ENCODE measurements at places on chromosomes 12 and 14.

- DNase-seq, result no peak
These were observed 147.7 kb downstream of the CALM1 start for GRCh38 chr14:90544566-90544965.

DNA sequence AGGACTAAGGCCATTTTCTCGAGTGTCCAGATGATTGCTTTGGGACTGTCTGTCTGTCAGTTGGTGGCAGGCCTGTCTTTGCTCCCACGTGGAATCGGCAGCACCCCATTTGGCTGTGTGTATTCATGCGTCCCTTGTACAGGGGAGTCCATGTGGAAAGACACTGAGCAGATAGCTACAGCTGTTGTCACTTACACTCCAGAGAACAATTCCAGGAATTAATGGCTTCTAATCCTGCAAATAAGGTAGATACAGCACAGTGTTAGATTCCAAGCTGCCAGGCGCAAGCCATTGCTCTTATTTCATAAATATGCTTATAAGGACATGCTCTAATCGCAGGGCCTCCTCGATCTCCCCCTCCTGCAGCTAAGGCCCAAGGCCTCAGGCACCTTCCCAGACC, 208.8 kb downstream of the VRK1 start:
- no peak for DNase-seq

DNA sequence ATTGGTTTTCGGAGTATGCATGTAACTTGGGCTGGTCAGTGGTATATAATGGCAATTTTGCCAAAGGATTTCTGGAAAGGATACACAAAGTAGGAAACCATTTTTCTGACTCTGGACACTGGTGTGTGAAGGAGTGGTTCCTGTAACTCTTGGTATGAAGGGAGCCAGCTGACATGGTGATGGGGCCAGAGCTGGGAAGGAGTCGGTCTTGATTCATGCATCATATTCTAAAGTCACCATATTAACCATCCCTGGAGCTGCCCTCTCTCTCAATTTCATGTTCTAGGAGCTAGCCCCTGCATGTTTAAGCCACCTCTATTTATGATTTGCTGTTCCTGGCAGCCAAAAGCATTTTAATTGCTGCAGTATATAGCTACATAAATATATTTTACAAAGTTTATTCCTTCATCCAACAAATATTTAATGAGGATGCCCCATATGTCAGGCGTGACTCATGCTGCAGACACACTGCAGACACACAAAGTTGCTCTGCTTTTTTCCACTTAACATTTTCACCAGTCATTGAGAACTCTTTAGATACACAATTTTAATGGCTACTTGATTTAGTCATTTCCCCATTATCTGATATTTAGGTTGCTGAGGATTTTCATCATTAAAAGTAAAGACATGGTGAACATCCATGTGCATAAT, 78.7 kb upstream of the PSMC1 start:
- no peak for DNase-seq

DNA sequence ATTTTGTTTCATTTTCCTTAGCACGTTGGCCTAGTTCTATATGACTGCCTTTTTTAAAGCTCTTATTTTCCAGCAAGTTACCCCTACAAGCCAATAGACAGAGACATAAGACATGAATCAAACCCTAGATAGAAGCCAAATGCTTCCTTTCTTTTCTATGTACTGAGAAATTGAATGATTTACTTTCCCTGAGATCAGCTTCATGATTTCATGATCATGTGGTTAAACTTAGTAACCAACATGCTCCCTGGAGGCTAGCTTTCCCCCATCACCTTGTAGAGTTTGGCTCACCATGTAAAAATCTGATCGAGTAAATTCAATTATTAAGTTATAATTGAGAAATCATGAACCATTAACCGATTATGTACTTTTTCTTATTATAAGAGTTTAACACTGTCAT, 148.1 kb upstream of the LRIG3 start:
- no peak for DNase-seq

GRCh38 chr12:76813265-76813664, 49.4 kb downstream of the ZDHHC17 start:
- DNase-seq, result no peak

- peak; percentile 49 for DNase-seq
These were observed 8.4 kb downstream of the PAPLN start for GRCh38 chr14:73245480-73246325.

DNA sequence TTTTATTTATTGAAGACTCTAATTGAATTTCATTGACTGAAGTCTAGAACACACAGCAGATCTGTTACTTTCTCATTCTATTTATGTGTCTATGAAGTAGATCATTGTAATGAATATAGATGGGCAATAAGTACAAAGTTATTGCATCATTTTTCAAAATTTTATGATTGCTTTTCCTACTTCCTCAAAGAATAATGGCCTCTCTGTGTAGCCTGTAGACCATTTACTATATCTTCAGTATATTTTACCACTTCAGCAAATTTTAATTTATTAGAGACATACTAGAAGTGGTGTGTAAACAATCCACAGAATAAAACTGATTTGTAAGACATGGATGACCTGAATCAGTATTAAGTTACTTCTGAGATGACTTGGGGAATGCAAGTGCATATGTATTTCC, 291.7 kb upstream of the FAR2 start:
- no peak for DNase-seq

GRCh38 chr12:53418221-53418620, 5.4 kb upstream of the AMHR2 start:
- no peak for DNase-seq

DNA sequence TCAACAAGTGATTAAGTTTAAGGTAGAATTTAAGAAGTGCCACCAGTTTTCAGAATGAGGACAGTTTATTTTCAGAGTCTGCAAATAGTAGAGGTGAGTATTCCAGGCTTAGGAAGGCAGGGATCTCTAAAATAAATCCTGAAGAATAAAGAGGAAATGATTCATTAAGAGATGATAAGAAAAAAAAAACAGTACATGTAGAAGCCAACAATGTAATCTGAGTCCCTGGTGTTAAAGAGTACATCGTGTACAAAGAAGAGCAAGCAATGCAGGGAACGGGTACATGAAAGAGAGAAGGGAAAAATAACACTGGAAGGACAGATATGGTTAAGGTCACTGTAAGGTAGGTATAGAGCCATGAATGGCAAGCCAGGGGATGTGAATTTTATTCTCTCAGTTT, 95.2 kb upstream of the FOXG1 start:
- no peak for DNase-seq

DNA sequence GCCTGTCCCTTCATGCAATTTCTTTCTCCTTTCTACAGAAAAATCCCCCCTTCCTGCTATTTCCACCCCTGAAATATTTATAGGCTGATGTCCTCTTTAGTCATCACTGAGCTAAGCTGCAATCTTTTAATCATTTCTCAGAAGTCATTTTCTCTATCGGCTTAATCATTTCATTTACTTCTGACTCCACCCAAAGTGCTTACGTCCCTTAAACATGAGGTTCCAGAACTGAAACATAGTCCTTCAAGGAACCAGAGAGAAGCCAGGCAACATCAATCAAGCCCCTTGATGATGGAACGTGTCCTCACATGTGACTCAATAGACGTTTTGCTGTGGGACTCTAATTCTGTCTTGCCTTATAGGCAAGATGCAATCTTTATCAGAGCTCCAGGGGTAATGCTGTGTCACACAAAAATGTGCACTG, 148.7 kb upstream of the KRR1 start:
- no peak for DNase-seq

DNA sequence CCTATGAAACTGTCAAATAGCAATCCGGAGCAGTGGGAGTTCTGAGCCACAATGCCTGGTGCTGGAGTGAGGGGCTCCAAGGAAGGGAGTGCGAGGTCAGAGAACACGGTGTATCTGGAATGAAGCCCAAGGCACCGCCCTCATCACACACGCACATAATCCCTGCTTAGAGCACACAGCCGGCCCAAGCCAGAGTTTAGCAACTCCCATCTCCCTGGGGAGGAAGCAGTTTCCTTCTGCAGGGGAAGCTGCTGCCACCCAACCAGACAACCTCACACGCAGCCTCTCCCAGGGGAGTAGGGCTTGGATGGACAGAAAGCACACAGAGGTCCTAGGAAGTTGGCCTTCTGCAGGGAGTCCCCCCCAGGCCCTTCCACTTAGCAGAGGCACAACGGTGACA, 31.3 kb downstream of the ACTN1 start:
- no peak for DNase-seq

- DNase-seq, result no peak
These were observed 5.5 kb upstream of the ITPK1 start for GRCh38 chr14:93121030-93121834.

DNA sequence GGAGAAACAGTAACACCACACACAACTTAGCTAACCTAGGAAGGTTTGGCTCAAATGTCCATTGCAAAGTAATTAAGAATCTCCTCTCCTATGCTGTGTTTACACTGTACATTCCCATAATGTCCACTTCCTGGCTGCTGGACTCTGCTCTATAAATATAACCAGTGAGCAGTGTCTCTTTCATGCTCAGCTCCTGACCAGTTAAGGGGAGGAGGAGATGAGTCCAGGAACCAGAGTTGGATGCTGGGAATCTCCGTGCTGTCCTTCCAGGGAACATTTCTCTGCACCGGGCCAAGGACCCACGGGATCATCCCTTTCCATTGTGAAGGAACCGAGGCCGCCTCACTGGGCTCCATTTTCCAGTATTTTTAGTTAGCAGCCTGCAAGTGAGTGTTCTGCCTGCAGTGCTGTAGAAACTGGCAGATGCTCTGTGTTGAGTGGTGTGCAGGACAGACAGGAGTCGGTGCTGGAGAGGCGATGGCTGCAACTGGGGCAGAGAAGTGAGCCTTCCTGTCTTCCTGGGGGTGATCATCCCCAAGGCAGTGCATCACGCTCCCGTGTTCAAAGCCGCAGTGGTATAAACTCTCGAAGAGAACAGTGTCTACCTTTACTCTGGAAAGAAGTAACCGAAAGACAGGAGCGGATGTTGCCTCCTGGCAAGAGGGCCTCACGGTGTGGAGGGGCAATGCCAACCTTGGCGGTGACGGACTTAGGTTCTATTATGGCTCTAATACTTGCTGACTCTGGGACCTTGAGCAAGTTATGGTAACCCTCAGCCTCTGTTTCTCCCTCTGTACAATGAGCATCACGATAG, 195.5 kb downstream of the CACNA1C start:
- DNase-seq, result no peak

DNA sequence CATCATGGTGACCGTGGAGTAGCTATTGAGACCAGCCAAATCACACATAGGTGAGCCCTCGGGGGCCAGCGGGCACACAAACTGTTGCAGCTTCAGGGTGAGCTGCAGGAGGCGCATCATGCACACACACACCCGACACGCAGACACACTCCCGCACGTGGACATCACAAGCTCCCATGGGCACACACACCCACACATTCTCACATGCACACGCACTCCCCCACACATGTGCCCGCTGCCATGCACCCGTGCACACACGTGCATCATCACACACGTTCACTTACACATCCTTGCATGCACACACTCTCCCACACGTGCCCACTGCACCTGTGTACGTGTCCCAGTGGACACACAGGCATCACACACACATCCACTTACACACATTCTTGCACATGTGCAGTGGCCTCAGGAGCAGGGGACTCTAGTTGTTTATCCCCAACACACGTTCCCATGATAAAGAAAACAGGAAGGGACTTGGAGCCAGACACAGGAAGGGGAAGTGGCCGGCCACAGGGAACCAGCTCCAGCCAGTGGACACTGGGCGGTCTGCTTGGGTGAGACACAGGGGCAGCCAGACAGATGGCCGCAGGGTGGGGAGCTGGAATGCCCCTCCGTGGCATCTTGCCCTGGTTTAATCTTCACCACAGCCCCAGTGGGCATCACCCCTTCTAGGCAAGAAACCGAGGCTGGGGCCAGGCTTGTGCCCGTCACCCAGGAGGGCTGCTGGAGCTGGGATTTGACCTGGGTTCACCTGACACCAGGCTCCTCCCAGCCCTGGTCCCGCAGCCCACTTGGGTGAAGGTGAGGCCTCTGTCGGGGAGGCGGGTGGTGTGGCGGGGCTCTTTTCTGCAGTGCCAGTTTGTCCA, 49.7 kb downstream of the CYP46A1 start:
- DNase-seq, result no peak

GRCh38 chr14:21106176-21106497, 5.3 kb downstream of the TMEM253 start:
- DNase-seq, result no peak

DNA sequence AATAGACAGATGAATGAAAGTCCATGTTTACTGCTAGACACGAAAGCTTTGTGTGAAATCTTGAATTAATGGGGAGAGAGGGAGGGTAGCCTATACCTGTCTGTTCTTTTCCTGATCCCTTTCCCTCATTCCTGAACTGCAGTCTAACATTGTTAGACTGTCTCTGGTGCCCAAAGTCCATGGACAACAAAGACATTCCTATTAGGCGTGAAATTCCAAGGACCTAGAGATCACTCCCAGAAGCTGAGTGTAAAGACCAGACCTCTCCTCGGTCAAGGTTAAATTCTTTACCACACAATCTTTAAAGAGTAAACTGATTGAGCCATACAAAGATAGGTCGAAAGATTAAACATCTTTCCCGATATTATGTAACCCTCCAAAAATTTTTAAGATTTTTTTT, 270.7 kb upstream of the GARIN2 start:
- DNase-seq, result no peak

GRCh38 chr12:12482150-12482761, 80.4 kb downstream of the DUSP16 start:
- peak; percentile 57 for DNase-seq

- DNase-seq, result no peak
These were observed 272.8 kb downstream of the PDZRN4 start for GRCh38 chr12:41460906-41461305.

- DNase-seq, result no peak
These were observed 40.4 kb upstream of the DIO3 start for GRCh38 chr14:101520621-101521472.

- no peak for DNase-seq
These were observed 1.0 kb downstream of the NRIP2 start for GRCh38 chr12:2833810-2834209.

GRCh38 chr14:55303125-55303499, 31.9 kb downstream of the FBXO34 start:
- DNase-seq, result no peak

- DNase-seq, result no peak
These were observed 47.0 kb upstream of the LGR5 start for GRCh38 chr12:71392521-71393145.

GRCh38 chr14:55580470-55581341, 699 bp downstream of the KTN1 start:
- DNase-seq, result peak; percentile 72

- DNase-seq, result no peak
These were observed 217.7 kb downstream of the SLC15A4 start for GRCh38 chr12:128606051-128606450.

- no peak for DNase-seq
These were observed 799 bp downstream of the ZNF219 start for GRCh38 chr14:21097636-21098075.

DNA sequence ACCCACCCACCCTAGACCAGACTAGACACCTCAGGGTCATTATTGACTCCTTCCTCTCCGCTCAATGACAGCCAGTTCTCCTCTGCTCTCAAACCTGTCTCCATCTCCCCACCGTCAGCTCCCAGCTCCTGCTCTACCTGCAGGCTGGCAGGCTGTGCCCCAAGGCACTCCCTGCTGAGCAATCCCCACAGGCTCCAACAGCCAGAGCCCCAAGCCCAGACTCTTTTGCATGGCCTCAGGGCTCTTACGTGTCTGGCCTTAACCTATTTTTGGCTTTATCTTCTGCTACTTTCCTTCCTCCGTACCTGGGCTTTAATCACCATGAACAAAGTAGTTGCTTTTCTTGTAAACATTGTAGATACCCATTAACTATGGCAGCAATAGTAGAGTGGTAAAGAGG, 162.9 kb upstream of the PRMT8 start:
- DNase-seq, result no peak
